T-helper 2 cell (primary cell): ENCODE measurements at places on chromosomes 5 and 9.

GRCh38 chr5:145988993-145989392 is 52.6 kb downstream of the SH3RF2 start:
- no peak for DNase-seq

GRCh38 chr5:13566871-13567339 is 377.6 kb downstream of the DNAH5 start:
- no peak for DNase-seq

GRCh38 chr9:119052339-119053030 is 316.8 kb downstream of the BRINP1 start:
- DNase-seq, result no peak

DNA sequence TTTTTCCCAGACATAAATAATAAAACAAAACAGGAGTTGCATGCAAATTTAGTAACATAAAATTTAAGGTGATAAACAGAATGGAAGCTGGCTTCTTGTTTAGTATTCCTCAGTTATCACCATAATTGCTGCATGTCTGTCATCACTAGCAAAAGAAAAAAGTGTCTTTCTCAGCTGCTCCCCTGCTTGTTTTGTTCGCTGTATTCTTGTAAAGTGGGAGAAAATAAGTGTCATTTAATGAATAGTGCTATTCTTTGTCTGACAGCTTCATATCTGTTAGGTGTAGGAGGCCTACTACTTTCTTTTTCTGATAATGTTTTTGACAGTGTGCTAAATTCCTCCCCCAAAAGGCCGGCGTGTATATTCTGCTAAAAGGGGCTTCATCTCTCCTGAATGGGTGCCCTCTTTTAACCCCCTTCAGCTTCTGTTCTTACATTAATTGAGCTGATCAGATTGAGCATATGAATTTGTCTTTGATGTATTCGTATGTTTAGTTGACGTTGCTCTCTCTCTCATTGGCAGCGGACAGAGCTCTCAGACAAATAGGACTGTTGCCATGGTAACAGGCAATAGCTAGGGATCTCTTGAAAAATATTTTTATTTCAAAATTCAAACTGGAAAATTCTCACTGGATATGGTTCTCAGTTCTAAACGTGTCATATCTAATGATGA is 303.8 kb downstream of the KIAA0825 start:
- no peak for DNase-seq

- no peak for DNase-seq
Measured at GRCh38 chr9:4022435-4023067, 277.3 kb downstream of the GLIS3 start.

DNA sequence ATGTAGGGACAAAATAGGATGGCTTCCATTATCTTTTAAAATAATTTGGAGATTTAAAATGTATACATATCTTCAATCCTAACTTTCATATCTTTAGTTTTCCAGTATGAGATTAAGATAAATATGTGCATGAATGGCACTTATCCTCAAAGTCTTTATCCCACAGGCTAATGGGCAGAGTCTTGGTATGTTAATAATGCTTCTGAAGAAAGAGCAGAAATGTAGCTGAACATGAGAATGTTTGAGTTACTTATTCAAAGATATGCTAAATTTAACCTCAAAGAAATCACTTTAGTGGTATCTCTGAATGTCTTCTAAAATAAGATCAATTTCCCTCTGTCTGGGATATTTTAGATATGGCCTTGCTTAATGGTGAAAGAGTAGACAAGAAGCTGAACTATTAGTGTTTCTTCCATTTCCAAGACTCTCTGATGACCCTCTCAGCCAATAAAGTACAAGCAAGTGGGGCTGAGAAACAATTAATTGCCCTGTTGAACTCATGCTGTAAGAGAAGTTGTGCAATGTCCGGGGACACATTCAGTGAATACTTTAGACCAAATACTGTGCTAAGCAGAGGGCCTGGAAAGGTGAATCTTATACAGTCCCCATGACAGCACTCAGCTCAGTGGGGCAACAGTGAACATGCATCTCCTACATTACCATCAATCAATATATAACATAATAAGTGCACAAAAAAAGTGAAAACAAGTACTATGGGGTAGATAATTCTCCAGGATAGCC is 50.0 kb upstream of the ADAMTSL1 start:
- no peak for DNase-seq

DNA sequence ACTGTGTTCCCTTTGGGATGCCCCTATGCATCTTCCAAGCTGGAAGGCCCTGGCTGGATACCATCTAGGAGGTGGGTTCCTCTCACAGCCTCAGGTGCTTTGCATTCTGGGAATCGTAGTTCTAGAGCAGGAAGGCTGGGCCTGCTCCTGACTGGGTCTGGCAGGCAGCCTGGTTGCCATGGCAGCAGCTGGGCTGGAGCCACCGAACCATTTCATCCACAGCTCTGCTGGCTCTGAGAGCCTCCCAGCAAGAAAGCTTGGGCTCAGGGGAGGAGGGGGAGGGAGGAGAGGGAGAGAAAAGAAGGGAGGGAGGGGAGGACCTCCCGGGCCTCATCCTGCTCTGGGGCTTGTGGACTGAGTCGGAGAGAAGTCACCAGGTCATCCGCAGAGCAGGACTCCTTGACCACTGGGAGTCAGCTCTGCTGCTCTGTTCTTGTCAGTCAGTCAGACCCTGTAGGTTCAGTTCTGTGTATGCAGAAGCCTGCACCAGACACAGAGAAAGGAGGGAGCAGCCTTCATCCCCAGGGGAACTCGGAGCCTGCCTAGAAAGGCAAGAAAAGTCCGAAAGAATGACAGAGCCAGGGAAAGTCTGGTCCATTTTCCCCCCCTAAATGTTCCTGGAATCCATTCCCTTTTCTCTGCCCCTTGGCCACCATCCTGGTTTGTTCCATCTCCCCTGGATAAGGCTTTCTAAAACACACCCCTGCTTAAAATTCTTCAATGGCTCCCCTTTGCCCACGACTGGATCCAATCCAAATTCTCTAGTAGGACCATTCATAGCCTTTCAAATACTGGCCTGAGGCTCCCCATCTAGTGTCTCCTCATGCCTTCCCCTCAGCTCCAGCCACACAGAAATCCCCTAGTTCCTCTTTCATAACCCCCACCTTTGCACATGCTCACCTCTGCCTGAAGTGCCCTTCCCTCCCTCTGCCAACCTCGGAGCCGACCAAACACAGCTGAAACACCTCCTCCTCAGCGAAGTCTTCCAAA is 65.4 kb upstream of the ARAP3 start:
- DNase-seq, result no peak

DNA sequence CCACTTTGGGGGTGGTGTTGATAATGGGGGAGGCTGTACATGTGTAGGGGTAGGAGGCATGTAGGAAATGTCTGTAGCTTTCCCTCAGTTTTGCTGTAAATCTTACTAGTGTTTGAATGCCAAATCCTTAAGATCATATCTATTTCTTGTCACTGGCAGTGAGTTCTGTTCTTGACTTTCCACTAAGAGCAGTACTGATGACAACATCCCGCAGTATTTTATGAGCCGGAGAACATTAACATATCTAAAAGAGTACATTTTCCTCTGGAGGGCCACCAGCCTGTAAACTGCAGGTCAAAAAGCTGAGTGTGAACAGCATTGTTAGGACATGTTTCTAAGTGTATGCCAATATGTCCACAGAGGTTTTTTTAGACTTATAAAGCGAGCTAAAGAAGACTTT is 2.5 kb upstream of the HSPB3 start:
- no peak for DNase-seq
